Fibroblast of skin of right biceps (primary cell): ENCODE measurements at places on chromosomes 11 and 22.
A peak's percentile ranks its signal among the peaks of the same experiment; 100 is the strongest.

DNA sequence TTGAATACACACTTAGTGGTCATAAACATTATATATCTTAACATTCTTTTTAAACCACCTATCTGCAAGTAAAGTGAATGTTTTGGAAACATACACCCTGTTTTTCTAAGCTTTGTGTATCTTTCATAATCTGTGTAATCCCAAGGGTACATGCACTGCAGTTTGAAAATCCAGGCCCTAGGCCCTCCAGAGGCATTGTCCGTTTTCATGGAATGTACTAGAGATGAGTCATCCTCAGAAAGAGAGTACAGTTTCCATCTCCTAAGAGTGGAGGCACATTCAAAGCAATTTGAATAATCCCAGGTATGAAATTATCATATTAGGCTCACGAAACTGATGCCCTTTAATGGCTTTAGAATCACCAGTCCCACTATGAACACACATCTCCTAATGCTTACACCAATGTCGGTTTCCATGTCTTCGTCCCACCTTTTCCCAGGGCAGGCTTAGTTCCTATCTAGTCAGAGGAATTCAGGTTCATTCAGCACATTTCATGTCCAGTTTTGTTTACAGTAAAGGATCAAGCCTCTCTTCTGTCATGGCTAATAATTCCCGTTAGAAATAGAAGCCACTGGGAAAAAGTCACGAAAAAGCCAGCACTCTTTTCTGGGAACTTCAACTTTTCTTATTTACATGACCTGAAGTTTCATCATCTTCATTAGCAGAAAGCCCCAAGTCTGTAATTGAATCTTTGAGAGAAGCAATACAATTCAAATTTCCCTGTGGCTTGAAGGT is 39.5 kb upstream of the CD44 start:
- DNase-seq, result peak; percentile 83

- DNase-seq, result no peak
Observed at GRCh38 chr11:74345420-74345819, 34.0 kb upstream of the P4HA3 start.

DNA sequence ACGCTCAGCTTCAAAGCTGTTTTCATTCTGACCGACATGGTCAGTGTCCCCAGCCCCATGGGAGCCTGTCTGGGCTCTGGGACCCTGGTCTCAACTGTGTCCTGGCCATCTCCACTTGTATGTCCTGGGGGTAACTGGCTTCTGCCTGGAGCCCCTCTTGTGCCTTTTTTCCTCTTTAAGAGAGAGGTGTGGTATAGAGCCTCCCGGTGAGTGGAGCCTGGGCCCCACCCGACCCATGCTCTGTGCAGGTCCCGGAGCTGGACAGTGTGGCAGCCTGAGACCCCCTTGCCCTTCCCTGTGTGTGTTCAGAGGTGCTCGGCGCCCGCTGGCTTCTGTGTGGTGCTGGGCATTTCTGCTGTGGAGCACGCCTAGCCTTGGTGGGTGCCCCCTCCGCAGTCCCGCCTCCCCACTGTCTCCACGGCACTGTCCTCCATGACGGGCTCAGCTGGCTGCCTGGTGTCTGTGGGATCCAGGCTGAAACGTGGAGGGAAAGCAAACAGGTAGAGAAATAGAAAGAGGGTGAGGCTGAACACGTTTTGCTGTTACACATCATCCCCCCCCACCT is 74.9 kb downstream of the PARVB start:
- no peak for DNase-seq

GRCh38 chr22:42371501-42371900 is 60.7 kb downstream of the NFAM1 start:
- no peak for DNase-seq

DNA sequence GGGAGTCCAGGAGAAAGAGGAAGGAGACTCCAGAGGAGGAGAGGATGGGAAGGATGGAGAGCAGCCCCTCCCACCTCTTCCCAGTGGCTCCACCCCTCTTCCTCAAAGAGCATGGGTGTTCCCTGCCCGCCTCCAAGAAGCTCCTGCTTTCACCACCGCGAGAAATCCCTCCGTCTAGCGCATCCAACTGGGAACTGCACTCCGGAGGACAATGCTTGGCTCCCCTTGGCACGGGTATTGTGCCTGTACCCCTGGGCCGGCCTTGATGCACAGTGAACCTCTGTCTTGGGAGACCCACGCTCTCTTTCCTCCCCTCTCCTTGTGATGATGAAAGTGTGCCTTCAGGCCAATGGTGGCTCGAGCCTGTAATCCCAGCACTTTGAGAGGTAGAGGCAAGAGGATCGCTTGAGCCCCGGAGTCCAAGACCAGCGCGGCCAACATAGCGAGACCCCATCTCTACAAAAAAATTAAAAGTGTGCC is 14.9 kb upstream of the ADA2 start:
- peak; percentile 9 for DNase-seq

DNA sequence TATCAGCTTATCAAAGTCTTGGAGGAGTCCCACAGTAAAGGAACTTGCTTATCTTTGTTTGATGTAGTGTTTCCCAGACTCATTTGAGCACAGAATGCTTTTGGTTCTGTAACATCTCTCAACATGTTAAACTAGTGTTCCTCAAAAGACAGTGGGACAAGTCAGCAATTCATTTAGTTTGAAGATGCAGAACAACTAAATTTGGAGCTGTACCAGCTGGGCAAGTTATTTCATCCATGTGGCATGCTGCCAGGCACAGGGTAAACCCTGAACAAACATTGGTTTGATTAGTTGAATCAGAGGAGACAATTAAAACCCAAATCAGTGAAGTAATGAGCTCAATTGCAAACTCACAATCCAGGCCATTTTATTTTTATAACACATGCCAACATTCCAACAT is 141.2 kb downstream of the CSNK2A3 start:
- DNase-seq, result no peak

- no peak for DNase-seq
Observed at GRCh38 chr22:36862251-36863242, 1.7 kb downstream of the NCF4 start.

DNA sequence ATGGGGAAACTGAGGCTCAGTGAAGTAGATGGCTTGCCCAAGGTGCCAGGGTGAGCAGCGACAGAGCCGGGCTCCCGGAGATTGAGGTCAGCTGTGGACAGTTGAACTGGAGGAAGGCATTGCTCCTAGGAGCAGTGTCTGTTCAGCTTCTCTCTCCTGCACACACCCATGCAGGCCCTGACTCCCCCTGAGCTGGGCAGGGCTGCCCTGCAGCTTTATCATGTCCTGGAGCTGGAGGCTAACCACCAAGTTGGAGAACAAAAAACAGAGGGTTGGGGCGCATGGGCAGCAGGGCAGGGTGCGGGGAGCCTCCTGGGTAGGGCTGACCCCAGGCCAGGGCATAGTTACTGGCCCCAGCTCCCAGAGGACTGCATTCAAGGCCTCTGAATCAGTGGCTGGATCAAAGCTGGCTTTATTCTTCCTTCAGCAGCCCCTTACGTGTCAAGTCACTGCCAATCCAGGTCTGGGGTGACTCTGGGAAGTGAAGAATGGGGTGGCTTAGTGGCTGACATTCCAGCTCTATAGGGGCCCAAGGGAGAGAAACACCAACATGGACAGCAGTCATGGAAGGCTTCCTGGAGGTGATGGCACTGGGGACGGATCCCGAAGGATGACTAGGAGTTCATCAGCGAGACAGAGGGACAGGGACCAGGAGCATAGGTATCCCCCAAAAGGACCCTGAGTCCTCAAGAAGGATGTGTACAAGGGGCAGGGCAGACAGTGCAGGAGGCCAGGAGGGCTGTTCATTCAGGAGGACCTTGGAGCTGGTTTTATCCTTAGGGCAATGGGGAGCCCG is 83.8 kb downstream of the CACNA1I start:
- DNase-seq, result no peak

DNA sequence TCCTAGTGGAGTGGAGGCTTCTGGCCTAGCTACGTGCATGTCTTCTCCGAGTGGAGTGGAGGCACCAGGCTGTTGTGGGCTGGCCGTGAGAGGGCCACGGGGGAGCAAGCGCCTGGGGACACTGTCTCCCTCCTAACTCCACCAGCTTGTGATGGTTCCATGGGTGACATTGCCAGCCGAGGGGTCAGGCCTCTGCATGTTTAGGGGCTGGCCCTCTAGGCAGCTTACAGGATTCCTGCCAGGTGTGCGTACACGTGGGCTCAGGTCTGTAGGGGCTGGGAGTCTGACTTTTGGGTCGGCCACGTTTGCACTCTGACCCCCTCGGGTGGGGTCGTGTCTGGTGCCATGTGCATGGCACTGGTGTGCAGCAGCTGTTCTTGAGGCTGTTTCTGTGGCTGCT is 31.6 kb downstream of the TBC1D22A start:
- DNase-seq, result no peak

- DNase-seq, result no peak
Observed at GRCh38 chr11:17516551-17517150, 27.6 kb downstream of the USH1C start.

GRCh38 chr11:62599901-62600300 is 1.8 kb downstream of the MTA2 start:
- DNase-seq, result no peak

DNA sequence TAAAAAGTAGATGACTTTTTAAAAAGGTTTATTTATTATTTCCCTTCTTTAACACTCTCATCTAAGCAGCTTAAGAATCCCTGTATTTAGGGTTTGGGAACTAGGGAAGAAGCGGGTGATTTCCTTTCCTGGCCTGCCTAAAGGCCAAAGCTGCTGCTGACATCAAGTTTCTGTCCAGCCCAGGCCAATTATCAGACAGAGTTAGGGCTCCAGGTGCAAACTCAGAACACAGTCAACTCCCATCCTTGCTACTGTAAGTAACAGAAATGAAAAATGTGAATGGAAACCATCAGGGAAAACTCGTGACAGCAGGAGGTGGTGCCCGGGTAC is 108.9 kb downstream of the CCDC81 start:
- DNase-seq, result no peak

GRCh38 chr22:42365111-42365865 is 66.9 kb downstream of the NFAM1 start:
- DNase-seq, result peak; percentile 36

DNA sequence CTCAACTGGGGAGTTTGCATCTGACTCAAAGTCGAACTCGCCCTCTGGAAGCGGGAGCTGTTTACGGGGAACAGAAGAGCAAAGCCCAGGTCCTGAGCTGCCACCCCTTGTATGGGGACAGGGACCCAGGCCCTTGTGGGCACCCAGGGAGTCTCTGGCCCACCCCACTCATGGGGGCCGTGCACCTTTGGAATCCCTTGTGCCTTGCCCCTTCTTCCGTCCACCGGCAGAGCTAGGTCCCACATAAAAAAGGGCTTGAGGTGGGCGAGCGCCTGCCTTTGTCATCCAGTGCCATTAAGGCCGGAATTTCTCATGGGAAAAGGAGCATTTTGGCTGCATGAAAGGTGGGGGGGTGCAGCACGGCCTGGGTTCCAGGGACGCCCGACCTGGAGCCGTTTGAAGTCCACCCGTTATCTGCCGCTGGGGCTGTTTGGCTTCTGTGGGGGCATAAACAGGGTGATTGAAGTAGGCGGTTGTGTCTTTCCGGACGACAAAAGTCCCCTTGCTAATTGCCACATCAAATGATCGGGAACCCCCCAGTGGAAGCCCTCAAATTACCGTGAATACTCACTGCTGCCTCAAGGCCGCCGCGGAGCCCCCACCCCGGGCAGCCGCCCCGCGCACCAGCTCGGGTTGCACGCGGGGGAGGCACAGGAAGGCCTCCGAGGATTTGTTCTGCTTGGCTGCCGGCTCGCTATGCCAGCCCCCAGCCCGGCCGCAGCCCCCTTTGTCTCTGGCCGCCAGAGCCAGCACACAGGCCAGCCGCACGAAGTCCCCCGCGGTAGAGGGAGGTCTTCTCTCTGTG is 49.0 kb upstream of the FGF3 start:
- DNase-seq, result no peak

- no peak for DNase-seq
Observed at GRCh38 chr11:48025984-48026340, 45.6 kb downstream of the PTPRJ start.

GRCh38 chr11:95923439-95923727 is 524 bp downstream of the MTMR2 start:
- peak; percentile 36 for DNase-seq

GRCh38 chr11:111047374-111047773 is 198.2 kb upstream of the POU2AF2 start:
- peak; percentile 16 for DNase-seq

GRCh38 chr22:22768885-22769284 is 118.7 kb upstream of the IGLL5 start:
- no peak for DNase-seq

- no peak for DNase-seq
Observed at GRCh38 chr11:82959987-82960778, 58.6 kb downstream of the DDIAS start.

GRCh38 chr11:129992161-129992944 is 10.3 kb downstream of the PRDM10 start:
- peak; percentile 22 for DNase-seq

DNA sequence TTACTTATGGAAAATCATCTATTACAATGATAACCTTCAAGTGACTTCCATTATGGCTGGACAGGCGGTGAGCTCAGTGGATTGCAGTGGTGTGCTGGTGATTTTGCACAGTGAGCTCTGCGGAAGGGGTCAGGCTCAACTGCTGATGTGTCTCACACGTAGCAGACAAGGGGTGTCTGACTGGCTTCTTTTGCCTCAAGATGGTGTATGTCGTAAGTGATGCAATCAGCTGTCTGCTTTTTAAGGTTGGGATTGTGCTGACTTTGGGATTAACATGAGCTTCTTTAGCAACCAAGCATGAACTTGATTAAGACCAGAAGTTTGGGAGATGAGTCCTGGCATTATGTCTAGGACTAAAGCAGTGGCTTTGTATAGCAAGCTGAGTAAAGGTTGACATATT is 49.5 kb downstream of the POLD3 start:
- peak; percentile 14 for DNase-seq

GRCh38 chr22:45642986-45643385 is 28.6 kb upstream of the ATXN10 start:
- no peak for DNase-seq

DNA sequence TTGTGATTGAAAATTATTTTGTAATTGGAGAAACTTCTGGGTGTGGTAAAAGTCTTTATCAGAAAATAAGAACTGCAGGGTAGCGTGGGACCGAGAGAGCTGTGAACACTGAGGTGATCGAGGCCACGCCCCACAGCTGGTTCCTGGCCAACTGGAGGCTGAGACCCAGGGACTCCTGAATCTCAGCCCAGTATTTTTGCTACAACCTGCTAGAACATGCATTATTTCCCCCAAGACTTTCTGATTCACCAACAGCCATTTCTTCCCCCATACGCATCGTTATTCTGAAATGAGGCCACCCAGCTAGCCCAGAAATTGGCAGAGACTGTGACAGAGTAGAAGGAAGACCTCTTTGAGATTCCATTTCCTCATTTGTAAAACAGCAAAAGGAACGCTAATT is 3.4 kb upstream of the FGF19 start:
- no peak for DNase-seq

DNA sequence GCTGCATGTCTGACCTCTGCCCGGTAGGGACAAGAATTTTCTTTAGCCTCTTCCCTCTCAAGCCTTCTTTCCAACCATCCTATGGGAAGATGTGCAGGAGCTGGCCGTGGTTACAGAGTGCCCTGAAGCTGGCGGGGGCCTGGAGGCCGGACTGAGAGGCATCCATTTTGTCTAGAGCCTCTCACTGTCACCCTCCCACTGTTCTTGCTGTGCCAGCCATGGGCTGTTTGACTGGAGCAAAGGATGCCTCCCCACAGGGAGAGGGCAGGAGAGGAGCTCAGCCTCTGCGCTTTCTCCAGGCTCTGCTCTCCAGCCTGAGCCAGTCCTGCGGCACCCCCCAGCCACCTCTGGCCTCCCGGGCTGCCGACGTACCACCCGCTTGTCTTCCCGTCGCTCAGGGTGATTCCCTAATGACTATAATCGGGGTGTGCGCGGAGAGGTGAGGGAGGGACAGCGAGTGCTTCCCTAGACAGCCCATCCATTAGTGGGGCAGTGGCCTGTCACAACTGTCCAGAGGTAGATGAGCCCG is 123.8 kb downstream of the NECTIN1 start:
- no peak for DNase-seq

GRCh38 chr11:83259559-83259958 is 26.6 kb downstream of the CCDC90B start:
- no peak for DNase-seq
